ENCODE measurements at places on chromosomes 6 and 20.

DNA sequence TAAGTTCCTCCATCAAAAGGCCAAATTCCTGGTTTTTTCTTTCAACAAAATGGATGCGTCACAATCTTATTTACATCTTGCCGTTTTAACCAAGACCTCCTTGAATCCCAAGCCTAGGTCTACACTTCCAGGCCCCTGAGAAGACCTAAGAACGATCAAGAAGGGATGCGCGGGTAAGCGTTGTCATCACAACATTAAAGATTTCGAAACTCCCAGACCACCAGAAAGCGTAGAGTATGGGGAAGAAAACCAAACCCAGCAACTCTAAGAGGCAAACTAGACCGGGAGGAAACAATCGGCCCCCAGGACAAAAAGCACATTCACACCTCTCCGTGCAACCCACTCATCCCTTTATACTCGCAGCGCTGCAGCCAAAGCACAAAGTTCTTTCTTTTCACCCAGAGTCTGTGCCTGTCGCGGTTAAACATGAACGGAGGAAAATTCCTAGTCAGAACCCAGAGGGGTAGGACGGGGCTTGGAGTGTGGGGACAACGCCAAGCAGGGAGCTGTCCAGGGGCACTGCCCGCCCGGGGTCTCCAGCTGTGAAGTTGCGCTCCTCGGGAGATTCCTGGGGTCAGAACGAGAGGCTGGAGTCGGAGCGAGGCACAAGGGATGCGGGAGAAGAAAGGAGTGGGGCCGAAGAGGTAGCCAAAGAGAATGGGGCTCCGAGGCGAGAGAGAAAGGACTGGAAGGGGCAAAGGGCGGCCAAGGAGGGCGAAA, 725 bp downstream of the OSER1 start:
- no peak for DNase-seq

- no peak for DNase-seq
These were observed 40.2 kb upstream of the RBM24 start for GRCh38 chr6:17240803-17241500.

- no peak for DNase-seq
These were observed 77.1 kb downstream of the JAG1 start for GRCh38 chr20:10596710-10597121.

- no peak for DNase-seq
These were observed 28.8 kb upstream of the TSHZ2 start for GRCh38 chr20:52943185-52943841.

DNA sequence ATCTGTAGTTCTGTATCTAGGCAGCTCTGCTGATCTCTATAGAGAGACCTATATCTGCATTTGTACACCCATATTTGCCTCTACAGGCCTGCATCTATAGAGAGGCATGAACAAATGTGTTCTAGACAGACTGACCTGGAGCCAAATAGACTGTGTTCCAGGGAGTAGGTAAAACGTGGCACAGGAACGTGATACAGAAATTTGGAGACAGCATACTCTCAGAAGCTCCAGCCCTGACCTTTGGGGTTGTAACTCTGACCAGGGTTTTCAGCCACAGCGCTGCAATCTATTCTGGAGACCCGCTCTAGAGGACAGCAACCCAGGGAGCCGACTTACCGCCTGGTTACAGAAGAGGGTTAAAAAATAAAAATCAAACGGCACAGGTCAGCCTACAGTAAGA, 983 bp downstream of the RBBP9 start:
- no peak for DNase-seq

DNA sequence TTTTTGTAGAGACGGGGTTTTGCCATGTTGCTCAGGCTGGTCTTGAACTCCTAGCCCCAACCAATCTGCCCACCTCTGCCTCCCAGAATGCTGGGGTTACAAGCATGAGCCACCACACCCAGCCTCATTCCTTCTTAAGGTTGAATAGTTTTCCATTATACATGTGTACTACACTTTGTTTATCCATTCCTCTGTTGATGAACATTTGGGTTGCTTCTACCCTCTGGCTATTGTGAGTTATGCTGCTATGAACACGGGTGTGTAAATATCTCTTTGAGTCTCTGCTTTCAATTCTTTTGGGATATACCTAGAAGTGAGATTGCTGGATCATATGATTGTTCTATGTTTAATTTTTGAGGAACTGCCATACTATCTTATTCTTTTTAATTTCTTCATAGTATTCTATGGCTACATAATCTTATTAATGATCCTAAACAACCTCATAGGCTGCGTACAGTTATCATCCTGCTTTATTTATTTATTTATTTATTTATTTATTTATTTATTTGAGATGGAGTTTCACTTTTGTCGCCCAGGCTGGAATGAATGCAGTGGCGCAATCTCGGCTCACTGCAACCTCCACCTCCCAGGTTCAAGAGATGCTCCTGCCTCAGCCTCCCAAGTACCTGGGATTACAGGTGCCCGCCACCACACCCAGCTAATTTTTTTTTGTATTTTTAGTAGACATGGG, 49.2 kb upstream of the TLDC2 start:
- DNase-seq: no peak

- no peak for DNase-seq
These were observed 21.1 kb upstream of the TRIM26 start for GRCh38 chr6:30234356-30234755.

DNA sequence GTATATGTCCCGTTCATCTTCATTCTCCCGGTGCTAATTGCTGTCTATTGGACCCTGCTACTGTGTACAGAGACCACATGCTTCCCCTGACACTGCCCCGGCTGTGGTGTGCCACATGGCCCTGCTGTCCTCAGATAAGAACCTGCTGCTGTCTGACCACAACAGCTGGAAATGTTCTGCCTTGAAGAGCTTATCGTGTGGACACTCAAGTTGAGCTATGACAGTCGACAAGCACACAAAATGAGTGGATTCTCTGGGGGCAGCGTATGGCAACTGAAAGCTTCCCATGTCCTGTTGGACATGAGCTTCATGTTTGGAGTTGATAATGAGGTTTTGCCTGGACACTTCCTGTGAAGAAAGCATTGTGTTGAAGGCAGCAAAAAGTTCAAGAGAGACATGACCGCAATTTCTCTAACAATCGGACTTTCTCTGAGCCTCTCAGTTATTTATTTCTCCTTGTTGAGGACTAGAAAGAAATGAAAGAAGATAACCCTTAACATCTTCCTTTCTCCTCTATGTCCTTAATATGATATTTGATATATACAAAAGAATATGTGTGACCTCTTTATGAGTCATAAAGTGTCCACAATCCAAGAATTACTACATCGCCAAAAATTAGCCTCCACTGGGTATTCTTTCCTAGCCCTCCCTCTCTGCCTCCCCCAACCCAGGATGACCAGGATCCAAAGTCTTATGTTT, 187.1 kb upstream of the TCF21 start:
- DNase-seq: no peak

- DNase-seq: no peak
These were observed 96.5 kb upstream of the OLIG3 start for GRCh38 chr6:137590684-137591083.

GRCh38 chr6:115064680-115065079, 721.9 kb upstream of the HS3ST5 start:
- no peak for DNase-seq

- DNase-seq: no peak
These were observed 20.9 kb upstream of the SHLD1 start for GRCh38 chr20:5729348-5729747.

- DNase-seq: no peak
These were observed 143.5 kb upstream of the AKAP12 start for GRCh38 chr6:151096255-151096612.

- DNase-seq: no peak
These were observed 89.6 kb downstream of the CDH22 start for GRCh38 chr20:46218656-46219055.

DNA sequence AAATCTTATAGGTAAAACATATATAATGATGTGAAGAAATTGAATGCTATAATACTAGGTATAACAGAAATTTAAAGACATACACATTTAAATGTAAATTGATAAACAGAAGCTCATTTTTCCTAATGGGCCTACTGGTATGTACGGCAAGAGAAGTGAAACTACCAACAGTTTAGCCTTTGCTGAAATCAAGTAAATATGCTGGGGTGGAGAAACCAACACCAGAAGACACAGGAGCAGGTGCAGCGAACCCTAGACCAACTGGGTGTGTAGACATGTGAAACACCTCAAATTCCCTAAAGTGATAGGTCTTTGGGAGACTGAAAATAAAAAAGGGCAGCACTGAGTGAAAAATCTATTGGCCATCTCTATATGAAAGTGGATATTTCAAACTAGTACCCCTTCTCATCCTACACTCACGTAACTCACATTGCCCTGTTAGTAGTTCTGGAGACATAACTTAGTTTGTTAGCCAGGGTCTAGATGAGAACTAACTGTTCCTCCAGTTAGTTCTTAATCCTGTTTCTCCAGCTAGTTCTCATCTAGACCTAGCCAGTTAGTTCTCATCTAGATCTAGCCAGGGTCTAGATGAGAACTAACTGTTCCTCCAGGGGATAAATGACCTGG, 53.1 kb downstream of the SLC35D3 start:
- DNase-seq: no peak

DNA sequence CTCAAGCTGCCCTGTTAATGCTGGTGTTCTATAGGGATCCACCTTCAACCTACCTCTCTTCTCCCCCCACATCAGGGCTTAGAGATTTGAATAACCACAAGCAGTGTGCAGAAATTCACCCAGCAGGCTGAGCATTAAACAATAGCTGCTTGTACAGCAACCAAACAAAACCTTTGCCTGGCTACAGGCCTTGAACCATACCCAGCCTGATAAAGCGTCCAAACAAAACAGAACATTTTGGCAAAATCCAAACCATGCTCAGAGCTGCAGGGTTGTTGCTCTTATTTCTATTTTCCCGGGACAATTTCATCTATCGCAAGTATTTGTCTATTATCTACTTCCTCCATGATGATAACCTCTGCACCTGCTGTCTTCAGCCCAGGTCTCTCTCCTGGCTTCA, 142.3 kb downstream of the UNC5CL start:
- no peak for DNase-seq

- DNase-seq: no peak
These were observed 36.3 kb downstream of the PLEKHG1 start for GRCh38 chr6:150635906-150636514.

DNA sequence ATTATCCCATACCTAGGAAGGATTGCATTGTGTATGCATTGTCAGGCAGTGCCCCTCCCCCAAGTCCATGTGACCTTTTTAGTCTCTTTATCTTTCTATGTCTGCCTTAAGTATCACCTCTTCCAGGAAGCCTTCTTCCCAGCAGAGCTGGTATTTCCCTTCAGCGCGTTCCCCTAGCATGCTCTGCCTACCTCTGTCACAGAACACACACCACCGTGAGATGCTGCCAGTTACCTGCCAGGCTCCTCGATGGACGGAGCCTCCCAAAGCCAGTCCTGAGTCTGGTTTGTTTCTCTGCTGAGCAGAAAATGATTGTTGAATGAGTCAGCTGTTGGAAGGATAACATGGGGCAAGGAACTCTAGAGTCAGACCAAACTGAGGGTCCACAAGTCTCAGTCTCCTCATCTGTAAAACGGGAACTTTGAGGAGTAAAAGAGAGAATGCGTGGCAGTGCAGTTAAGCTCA, 11.3 kb upstream of the ZNF335 start:
- DNase-seq: no peak

DNA sequence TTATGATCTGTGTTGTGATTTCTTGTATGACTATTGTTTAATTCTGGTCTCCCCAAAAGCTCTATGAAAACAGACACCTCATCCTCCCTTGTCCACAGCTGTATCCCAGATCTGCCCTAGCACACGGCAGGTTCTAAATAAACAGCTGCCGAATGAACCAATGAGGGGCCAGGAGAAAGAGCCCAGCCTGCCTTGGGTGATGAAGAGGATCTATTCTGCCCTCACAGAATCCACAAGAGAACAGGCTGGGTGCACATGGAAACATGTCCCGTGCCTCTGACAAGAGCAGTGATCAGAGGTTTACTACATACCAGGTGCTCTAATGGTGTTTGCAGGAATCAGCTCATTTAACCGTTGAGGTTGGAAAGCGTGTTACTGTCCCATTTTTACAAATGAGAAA, 15.6 kb upstream of the TLDC2 start:
- no peak for DNase-seq

DNA sequence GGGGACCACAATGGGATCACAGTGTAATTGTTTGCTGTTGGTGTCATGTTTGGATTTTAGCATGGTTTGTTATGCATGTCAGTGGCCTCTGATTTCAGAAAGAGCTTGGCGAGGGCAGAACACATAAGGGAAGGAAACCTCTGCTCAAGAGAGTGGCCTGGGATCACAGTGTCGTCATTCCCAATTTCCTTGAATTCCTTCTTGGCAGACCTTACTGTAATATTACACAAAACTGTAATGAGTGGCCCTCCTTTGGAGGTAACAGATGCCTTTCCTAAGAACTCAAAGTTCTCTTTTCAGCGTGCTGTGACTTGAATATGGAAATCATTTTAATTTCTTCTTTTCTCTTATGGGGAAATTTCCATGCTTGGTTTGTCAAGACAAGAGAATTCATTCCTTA, 46.9 kb downstream of the JAG1 start:
- DNase-seq: no peak

GRCh38 chr6:16688984-16689636, 72.2 kb downstream of the ATXN1 start:
- no peak for DNase-seq

GRCh38 chr6:144602523-144603180, 317.5 kb downstream of the UTRN start:
- no peak for DNase-seq

DNA sequence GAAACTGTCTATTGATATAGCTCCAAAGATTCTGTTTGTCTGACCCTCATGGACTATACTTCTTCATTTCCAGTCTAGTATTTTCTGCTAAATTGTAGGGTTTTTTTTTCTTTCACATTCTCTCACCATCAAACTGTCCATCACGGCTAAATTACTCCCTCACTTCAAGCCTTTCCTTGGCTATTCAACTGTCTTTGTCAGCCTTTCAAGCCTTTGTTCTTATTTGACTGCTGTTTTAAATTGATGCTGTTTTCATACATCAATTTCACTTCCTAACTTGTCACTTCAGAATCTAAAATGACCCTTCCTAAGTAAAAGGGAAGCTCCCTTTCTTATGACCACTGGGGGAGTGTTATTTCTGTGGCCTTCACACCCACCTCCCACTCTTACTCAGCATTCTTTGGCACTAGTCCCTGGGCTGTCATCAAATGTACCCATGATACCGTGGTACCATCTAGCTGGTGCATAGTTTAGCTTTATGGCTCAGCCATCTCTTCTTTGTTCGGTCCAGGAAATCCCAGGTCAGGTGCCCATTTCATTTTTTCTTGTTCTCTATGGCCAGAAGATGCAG, 8.6 kb downstream of the GJA1 start:
- no peak for DNase-seq

GRCh38 chr20:61950641-61951071, 115.0 kb downstream of the TAF4 start:
- DNase-seq: no peak

DNA sequence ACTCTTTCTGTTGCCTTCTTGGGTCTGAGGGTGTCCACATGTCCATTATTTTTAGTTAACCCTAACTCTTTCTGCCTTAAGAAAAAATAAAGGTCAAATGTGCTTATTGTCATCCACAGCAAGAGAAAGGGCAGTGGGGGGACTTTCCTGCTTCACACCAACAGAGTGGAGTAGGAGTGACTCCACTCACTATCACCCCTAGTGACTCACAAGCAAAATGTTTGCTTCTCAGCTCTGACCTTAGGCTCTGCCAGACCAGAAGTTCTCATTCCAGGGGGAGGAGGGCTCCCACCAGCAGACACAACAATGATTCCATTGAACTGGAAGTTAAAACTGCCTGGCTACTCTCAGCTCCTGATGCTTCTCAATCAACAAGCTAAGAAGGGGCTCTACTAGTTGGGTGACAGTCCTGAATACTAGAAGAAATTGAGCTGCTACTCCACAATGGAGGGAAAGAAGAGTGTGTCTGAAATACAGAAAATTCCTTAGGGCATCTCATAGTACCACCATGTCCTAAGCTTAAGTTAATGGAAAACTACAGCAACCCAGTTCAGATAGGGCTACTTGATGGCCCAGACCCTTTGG, 83.9 kb upstream of the AFDN start:
- DNase-seq: no peak

Data from activated CD4-positive, CD25-positive, alpha-beta regulatory T cell treated with anti-CD3 and anti-CD28 coated beads, Interleukin-2, amount 50 U/mL, for 72 hours (primary cell).